ENCODE measurements at places on chromosomes 3 and 15. TPM values are rescaled to one million over a fixed set of nuclear protein-coding genes. Genes with fewer than 3 reads are reported as not detected.

Gene LMCD1
- 49.6 TPM for total RNA-seq

Gene PLA2G4F
- 4.6 TPM for total RNA-seq

Gene LDHAL6B
- not detected for total RNA-seq

Gene PATL2
- 3.2 TPM for total RNA-seq

Gene TP63
- total RNA-seq, result 0.11 TPM

GRCh38 chr3:139538733-139539132 lies 809 bp downstream of the RBP1 start:
- peak; percentile 68 for DNase-seq

DNA sequence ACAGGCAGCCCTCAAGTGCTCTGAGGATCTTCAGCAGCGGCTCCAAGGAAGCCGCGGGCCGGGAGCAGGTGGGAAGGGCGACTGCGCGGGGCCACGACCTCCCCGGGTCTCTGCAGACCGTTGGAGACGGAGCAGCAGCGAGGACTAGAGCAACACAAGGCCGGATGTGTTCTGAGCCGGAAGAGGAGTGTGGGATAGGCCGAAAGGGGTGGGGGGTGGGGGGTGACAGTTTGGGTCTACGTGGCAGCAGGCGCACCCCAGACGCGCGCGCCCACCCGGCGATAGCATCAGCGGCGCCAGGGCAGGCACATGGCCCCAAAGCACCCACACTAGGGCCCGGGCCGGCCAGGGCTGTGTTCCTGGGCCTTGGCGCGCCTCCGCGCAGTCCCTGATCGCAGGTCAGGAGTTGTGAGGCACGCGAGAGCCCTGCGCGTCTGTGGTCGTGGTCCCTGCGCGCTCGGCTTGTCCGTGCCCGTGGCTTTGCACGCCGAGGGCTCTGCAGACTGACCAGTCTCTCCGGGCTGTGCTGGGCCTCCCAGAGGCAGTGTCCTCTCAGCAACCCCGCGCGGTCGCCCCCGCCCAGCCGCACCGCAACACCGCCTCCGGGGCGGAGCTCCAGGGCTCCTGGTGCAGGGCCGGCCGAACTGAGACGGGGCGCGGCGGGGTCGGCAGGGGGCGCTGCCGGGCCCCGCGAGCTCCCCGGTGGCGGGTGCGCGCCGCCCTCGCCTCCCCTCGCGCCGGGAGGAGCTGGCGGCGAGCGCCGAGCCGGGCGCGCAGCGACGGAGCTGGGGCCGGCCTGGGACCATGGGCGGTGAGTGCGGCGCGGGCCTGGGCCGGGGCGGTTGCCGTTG lies at the start of gene PXYLP1:
Gene PXYLP1 (plus strand): TSS at position 725 of the 851 bp plus-strand sequence. CDS start 28,351 bp downstream, outside the sequence.
- DNase-seq, result peak; percentile 97

- DNase-seq, result no peak
Observed at GRCh38 chr15:71338827-71339542, 223.7 kb downstream of the THSD4 start.

DNA sequence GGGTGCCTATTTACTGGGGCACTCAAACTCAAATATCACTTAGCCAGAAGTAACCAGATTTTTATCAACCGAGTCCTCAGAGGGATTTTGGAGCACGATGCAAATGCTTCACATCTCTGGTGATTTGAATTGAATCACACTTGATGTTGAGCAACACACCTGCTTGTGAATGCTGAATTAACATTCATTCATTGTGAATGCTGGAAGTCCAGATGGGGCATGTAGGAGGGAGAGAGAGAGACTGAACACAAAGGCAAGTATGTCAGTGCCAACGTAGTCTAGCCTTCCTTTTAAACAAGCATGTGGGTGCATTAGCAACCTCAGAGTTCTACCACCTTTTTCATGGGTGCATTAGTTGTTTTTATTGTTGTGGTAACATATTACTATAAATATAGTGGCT lies 156.2 kb downstream of the ADAMTSL3 start:
- DNase-seq, result no peak

GRCh38 chr3:17187589-17188184 lies 302.9 kb downstream of the PLCL2 start:
- no peak for DNase-seq

DNA sequence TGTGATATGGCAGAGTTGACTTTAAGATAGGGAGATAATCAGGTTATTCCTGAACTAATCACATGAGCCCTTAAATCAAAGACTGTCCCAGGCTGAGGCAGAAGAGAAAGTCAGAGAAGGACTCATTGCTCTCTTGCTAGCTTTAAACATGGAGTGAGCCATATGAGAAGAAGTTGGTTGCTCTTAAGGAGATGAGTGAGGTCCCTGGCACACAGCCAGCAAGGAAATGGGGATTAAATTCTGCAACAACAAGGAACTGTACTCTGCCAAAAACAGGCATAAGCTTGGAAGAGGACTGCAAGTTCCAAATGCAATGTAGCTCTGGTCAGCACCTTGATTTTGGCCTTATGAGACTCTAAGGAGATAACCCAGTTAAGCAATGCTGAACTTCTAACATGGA lies 457.0 kb downstream of the PLOD2 start:
- no peak for DNase-seq

DNA sequence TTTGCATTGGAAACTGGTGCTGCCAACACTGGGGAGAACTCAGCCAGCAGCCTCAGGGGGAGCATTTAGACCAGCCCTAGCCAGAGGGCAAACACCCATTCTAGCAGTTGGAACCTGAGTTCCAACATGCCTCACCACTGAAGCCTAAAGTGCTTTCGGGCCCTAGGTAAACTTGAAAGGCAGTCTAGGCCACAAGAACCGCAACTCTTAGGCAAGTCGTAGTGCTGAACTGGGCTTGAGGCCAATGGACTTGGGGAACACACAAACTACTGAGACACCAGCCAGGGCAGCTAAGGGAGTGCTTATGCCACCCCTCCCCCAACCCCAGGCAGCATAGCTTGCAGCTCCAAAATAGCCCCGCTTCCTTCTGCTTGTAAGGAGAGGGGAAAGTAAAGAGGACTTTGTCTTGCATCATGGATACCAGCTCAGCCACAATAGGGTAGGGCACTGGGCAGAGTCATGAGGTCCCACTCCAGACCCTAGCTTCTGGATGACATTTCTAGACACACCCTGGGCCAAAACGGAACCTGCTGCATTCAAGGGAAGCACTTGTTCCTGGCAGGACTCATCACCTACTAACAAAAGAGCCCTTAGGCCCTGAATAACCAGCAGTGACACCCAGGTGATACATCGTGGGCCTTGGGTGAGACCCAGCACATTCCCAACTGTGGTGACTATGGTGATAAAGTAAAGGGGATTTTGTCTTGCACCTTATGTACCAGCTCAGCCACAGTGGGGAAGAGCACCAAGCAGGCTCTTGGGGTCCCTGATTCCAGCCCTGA lies 37.3 kb upstream of the TEX9 start:
- DNase-seq, result no peak

DNA sequence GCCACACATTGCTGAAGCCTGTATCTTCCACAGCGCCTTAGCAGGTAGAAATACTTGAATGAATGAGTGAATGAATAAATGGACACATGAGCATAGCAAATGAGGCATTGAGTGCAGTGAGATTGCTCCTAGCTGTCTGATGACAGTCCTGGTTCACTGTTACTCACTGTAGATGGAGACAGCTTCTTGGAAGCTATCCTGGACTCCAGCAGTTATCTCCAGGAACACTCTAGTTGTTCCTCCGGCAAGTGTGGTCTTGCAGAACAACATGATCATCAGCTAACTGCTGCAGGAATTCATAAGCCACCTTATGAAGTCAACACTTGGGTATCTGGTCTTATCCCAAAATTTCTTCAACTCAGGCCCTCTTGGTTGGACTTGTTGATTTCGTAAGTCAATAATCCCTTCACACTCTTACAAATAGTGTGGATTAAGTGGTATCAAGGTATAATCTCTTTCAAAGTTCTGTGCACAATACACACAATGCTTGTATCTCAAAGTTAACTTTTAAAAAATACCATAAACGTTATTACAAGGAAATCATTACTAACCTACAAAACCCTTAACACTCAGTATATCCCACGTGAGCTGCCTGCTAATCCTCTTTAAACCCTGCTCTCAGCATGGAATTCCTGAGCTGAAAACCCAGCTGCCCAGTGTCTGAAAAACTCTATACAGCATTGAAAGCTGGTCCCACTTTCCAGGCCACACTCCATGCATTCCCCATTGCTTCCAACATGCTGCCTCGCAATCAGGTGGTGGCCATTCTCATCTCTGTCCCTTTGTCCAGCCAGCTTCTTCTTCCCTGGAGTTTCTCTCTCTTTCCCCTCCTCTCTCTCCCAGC lies 14.4 kb upstream of the ZBTB38 start:
- DNase-seq, result no peak

DNA sequence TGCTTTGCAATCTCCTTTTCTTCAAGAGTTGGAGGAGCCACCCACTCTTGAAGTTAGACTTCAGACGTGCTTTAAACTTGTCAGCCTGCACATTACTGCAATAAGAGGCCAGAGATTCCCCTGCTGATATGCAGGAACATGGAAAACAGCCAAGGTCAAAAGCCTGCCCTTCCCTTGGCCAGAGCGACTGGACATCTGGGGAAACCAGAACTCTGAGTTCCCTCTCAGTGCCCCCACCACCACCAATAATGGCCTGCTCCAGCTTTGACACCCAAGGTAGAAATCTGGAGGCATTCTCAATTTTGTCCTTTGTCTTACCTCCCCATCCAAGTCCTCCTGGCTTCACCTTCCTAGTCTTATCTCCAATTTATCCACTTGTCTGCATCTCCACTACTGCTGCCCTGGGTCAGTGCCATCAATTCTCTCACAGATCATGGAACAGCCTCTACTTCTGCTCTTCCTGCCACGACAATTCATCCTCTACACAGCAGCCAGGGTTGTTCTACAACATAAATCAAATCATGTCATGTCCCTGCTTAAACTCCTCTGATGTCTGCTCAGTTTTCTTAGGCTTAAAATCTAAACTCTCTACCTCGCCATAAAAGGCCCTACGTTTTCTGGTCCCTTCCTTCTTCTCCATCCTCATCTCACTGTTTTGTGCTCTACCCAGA lies 191.6 kb upstream of the WNT5A start:
- DNase-seq, result no peak

- no peak for DNase-seq
Observed at GRCh38 chr3:154193000-154193615, 71.9 kb downstream of the ARHGEF26 start.

DNA sequence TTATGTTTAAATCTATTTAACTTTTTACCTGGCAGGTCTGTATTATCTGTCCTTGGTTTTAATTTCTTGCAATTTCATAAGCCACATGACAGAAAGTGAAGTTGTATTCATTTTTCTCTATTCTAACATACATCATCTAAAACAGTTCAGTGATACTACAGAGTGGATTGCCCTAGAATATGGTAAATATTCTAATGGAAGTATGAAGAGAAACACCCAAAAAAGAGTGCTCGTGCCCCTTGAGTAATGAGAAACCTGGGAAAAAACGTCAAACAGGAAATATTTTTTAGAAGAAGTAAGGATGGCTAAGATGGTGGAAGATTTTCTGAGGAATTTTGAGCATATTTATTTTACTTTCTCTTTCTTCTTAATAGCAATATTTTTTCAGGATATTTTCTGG lies 261.1 kb upstream of the CBLB start:
- DNase-seq, result no peak

Data from Right ventricle myocardium superior (tissue), 1 donor.